ENCODE measurements at places on chromosomes 3 and 15.
A peak's percentile ranks its signal among the peaks of the same experiment; 100 is the strongest.

DNA sequence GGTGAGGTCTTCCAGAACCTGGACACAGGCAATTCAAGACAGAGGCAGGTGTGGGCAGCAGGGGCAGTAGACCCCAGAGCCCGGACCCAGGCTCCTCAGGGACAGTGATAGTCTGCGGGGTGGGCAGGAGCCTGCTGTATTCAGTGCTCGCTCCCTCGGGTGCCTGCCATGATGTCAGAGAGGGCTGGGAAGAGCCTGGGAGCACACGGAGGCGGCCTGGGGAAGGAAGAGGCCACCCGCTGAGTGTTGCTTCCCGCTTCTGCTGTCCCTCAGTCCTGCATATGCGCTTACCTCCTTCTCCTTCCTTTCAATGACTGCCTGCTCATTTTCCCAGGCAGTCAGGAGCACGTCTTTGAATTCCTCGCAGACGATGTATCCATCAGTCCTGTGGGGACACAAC, 22.8 kb downstream of the TMEM43 start:
- no peak for DNase-seq

GRCh38 chr3:67001086-67001861, 3.2 kb downstream of the KBTBD8 start:
- DNase-seq, result no peak

GRCh38 chr3:99872923-99873254, 55.2 kb downstream of the CMSS1 start:
- DNase-seq, result no peak

GRCh38 chr15:29123991-29124390, 145.6 kb downstream of the NSMCE3 start:
- no peak for DNase-seq

DNA sequence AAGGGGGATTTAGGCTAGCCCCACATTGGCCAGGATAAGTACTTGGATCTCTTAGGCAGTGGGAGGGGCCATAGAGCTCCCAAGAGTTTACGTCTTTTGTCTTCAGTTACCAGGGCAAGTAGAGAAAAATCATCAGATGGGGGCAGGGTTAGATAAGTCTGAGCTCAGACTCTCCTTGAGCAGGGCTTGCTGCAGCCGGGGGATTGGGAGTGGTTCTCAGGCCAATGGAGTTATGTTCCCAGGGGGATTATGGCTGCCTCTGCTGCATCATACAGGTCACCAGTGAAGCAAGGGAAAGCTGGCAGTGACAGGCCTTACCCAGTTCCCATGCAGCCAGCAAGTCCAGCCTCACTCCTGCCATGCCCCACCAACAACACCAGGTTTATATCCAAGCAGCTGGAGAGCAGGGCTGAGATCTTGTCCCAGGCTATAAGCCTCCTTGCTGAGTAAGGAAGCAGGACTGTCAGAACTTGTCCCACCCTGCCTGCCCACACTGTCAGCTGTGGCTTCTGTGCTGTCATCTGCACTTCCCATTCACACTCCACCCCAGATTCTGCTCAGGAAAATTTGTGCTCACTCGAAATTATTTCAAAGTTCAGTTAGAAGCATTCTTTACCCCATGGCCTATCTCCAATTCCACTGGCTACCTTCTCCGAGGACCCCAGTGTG, 215.3 kb downstream of the FAM43A start:
- no peak for DNase-seq

DNA sequence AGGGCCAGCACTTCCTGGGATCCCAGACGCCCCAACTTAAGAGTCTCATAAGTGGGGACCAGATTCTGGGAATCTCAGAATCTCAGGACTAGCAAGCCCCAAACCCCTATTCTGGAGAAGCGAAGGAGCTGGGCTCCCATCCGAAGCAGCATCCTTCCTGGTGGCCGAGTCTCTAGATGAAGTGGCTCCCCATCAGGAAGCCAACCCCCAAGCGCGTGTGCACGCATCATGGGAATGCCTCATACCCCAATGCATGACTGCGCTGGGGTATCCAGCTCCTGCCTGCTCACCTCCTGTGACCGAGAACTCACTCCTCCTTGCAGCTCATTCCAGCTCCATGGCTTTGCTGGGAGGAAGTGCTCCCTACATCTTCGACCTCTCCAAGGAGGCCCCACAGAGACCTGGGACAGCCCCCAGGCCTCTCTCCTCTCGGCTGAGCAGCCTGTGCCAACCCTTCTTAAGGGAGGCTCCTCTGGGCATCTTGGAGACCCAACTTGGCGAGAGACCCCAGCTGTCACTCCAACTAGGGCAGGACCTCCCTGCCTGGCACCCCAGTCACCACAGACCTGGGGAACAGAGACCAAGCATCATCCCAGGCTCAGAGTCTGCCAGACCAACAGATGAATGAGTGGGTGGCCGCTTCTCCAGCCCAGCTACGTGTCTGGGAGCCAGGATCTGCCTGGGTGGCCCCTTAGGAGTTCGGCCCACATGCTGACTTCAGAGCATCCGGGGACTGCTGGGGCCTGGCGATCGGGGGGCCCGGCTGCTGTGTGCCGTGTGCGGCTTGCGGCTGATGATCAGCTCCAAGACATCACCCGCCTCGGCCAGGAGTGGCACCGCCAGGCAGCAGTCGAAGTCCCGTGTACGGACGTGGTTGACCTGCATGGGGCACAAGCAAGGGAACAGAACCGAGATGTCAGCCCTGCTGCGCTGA, 46.9 kb downstream of the GRIP2 start:
- no peak for DNase-seq

GRCh38 chr15:25172691-25173090, 217.9 kb downstream of the SNRPN start:
- DNase-seq, result no peak

DNA sequence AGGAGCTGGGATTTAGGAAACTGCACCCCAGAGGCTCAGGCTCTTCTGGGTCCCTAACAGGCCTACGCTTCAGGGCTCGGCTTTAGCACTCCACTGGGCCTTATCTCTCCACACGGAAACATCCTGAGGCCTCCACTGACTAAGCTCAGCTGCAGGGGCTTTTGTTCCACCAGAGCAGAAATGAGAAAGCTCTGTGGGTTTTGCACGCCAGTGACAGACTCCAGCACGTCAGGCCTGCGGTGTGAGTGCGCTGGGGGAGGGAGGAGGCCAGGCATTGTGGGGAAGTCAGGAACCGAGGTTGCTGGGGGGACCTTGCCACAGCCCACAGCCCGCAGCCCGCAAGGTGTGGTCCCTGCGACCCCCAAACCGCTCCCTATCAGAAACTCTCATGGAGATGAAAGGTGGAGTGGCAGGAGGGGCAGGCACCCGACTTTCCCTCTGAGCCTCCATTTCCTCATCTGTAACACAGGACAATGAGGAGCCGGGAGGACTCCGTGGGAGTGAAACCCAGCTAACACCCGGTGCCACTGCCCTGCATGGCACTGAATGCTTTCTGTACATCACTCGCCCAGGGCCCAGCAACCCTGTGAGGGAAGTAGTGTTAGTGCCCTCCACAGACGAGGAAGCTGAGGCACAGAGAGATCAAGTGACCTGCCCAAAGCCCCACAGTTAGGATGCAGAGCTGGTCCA, 106.5 kb downstream of the TPRA1 start:
- no peak for DNase-seq

DNA sequence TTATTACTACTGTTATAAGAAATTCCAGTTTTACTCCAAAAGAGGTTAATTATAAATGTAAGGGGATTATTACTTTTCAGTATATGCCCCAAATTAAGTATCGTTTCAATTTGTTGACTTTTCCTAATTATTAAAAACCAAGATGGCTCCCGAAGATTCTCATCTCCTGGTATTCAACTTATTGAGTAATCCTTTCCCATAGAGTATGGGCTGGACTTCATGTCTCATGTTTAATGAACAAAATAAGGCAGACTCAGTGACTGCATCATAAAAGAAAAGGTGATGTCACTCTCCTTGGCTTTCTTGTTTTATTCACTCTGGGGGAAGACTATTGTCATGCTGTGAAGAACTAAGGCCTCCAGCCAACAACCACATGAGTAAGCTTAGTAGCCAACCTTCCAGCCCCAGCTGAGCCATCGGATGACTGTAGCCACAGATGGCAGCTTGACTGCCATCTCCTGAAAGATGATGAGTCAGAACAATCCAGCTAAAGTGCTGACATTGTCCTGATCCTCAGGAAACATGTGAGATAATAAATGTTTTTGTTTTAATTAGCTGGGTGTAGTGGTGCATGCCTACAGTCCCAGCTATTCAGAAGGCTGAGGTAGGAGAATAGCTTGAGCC, 17.3 kb downstream of the IGF2BP2 start:
- no peak for DNase-seq

DNA sequence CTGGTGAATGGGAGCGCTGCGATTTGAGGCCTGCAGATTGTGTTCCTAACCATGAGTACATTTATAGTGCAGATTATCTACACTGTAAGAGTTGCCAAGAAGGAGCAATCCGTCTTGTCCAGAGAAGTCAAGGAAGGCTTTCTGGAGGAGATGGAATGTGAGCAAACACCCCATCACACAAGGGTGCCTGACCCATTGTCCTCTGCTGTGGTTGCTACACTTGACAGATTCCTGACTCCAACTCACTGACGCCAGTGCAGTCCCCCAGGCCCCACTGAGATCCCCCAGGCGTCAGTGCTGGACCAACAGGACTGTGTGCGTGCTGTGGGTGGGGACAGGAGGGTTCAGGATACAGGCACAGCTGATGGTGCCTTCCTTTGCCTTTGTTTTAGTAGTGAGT, 135.9 kb upstream of the TPM1 start:
- no peak for DNase-seq

- no peak for DNase-seq
These were observed 192.0 kb downstream of the XXYLT1 start for GRCh38 chr3:195078891-195079440.

GRCh38 chr15:71114887-71115566, at the start of gene THSD4:
Gene THSD4, plus strand, starts transcription at chr15:71115471.
- DNase-seq, result no peak

DNA sequence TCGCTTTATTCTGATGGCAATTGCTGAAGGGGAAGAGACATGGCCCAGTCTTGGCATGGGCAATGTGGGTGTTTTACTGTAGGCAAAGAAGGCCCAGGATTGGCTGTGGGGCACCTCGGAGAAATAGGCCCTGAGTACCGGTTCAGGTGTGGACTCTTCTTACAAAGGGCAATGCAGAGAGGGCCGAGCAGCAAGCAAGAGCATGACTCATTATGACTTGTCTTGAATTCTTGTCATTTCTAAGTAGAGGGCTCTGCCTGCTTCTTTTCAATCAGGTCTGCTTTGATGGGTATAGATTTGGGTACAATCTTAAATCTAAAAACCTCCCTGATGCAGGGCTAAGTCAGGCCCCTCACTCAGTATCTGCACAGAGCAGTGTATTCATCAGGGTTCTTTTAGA, 14.8 kb upstream of the BUB1B start:
- no peak for DNase-seq

DNA sequence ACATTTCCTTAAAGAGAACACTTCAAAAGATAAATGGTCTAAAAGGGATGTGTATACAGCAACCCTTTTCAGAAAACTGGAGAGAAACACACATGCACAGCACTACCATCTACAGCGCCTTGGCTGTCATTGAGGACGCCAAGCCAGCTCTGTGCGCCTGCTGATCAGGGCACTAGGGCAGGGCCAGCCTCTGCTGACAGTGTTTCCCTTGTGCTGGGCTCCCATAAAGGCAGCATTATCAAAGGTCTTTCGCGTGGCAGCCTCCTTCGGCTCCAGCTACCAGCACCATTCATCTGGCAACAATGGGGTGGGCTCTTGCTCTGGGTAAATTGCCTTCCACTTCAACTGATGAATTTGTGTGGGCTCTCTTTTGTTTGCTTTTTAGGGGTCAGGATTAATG, 53.4 kb downstream of the LDHAL6B start:
- DNase-seq, result no peak

DNA sequence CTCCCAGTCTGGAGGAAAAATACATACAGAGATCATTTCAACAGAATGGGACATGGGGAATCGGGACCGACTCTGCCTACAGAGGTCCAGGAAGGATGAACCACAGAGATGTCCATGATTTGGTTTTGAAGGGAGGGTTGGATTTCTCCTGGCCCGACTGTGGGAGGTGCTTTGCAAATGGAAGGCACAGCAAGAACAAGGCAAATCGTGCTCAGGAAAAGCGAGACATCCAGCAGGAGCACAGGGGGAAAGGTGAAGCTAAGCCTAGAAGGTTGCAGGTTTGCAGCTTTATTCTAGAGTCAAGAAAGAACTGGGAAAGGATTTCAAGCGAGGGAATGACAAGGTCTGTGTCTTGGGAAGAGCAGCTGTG, 181.9 kb downstream of the OPA1 start:
- DNase-seq, result no peak

- no peak for DNase-seq
These were observed 578 bp upstream of the CEMIP start for GRCh38 chr15:80778621-80778963.

- peak; percentile 75 for DNase-seq
These were observed at the start of gene PFN2 for GRCh38 chr3:149970716-149971402. Gene PFN2, minus strand, starts transcription at chr3:149970895. Its CDS starts 39 bp downstream, at chr3:149970856.

DNA sequence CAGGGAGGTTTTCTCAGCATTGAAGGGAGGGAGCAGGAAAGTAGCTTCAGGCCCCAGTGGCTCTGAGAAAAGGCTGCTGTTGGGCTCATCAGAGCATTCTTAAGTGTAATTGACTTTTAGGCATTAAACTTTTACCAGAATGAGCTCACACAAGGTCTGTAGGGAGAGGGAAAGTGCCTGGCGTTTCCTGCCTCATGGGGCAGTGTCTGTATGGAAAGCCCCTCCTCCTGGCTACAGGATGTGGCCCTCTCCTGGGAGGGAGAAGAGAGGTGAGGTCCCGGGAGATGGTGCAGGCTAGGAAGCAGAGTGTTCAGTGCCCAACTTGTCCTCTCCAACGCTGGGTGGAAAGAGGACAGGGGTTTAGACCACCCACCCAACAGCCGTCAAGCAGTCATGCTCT, 21.3 kb upstream of the SCN10A start:
- DNase-seq, result peak; percentile 6

GRCh38 chr15:83926116-83926515, 272.2 kb downstream of the ADAMTSL3 start:
- no peak for DNase-seq

GRCh38 chr15:88234711-88235110, 21.8 kb downstream of the NTRK3 start:
- no peak for DNase-seq

GRCh38 chr3:154904328-154904727, 175.8 kb upstream of the MME start:
- DNase-seq, result peak; percentile 75

- DNase-seq, result no peak
These were observed 75.7 kb downstream of the EFL1 start for GRCh38 chr15:82186719-82187406.

GRCh38 chr15:48541341-48542278, 103.9 kb downstream of the FBN1 start:
- DNase-seq, result no peak
